ENCODE measurements at places on chromosomes 5 and 9. TPM values are rescaled to one million over a fixed set of nuclear protein-coding genes. Genes with fewer than 3 reads are reported as not detected.

HRH2 gene
- total RNA-seq: not detected

CTNND2 gene
- not detected for total RNA-seq

RNF145 gene
- 51.6 TPM for total RNA-seq

UBAP1 gene
- total RNA-seq: 39.0 TPM

NLN gene
- total RNA-seq: 22.8 TPM

TMEM215 gene
- not detected for total RNA-seq

Measured in smooth muscle cell of trachea (primary cell).